ENCODE measurements at places on chromosomes 6 and 20.

GRCh38 chr6:104284872-104285271 lies 574.8 kb downstream of the HACE1 start:
- no peak for DNase-seq

DNA sequence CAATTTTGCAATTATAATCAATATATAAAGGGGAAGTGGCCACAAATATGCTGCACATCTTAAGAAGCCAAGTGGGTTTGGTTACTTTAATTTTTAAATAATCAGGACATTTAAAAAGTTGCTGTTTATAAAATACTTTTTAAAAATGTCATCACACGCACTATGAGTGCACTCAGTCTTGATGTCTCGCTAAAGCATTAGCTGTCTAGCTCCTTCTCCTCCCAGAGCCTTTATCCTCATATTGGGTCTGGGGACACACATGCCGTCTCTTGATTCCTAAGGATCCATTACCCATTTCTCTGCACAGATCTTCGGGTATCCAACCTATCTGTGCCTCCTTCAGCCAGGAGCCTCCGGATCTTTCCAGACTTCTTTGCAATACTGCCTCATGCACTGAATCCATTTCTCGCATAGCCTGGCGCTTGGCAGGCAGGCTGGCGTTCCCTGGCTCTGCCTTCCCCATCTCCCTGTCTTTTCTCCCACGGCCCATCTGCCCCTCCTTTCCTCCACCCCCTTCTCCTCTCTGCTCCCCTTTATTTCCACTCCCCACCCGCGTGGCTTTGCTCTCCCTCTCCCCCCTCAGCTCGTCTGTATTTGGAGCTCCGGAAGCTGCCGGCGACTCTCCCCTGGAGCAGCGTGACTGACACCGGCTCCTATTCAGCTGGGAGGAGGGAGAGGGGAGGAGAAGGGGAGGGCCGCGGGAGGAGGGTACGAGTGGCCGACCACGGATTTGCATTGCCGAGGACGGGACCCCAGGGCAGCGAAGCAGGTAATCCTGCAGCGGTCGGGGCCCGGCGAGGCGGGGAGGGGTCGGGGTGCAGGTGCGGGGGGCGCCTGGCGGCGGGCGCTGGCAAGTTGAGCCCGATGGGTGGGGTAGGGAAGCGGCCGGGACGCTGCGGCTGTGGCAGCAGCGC lies at the start of gene CAP2:
TSS of gene CAP2 (plus strand) at position 618 of the 914 bp plus-strand sequence. CDS start 27,961 bp downstream, outside the sequence.
- peak; percentile 65 for DNase-seq

DNA sequence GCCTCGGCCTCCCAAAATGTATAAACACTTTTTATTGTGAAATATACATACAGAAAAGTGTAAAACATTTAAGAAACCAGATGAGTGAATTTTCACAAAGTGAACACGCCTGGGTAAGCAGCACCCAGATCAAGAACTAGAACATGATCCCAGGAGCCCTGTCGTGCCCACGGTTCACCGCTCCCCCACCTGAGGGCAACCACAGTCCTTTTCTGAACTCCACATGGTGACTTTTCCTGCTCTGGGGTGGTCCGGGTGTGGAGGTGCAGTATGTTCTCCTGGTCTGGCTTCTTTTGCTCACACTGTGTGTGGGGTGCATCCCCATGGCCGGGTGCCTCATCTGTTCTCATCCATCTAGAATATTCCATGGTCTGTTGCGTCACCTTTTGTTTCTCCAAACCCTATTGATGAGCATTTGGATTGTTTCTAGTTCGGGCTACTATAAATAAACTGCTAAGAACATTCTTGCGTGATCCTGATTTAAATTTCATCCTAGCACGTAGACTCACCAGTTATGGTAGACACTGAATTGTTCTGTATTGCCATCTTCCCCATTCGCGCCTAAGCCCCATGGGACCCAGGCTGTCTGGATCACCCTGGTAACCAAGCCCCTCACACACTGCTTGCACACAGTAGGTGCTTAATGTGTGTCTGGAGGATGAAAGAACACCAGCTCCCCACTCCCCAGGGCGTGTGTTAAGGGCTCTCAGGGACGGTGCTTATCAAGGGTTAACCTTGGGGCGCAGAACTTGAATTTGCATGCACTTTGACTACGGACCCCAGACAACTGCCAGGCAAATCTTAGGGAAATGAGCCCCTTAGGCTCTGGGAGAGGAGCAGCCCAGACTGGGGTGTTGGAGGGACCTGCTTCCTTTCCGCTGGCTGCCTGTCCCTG lies 56.2 kb downstream of the CTCFL start:
- DNase-seq, result no peak

DNA sequence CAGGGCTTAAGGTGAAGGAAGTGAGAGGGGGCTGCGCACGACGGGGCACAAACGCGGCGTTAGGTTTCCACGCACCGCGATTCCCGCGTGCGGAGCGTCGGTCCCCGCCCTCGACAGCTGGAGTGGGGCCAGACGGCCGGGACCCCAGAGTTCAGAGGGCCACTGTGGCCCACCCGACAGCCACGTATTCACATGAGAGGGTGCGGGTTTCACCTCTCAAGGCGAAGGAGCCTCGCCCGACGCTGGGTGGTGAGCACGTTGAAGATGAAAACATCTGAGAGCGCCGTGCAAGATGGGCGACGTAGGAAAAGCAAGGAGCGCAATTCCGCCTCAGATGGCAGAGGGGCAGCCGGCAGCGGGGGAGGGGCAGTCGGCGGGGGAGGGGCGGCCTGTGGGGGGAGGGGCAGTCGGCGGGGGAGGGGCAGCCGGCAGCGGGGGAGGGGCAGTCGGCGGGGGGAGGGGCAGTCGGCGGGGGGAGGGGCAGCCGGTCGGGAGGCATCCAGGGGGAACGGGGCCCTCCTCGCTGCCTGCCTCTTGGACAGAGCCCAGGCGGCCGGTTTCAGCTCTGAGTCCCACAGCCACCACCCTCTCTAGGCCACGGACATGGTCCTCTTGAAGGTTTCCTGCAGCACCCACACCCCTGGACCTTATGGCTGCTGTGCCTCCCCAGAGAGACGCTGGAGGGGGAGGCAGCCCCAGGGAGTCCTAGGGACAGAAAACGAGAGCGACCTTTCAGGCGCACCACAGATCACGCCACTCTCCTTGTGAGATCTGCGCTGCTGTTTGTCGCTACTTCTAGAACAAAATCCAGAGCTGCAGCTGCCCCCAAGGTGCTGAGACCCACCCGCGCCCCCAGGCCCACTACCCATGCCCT lies 113.7 kb downstream of the DLL1 start:
- no peak for DNase-seq

- DNase-seq, result no peak
Observed at GRCh38 chr20:4493386-4493785, 228.3 kb upstream of the PRND start.

DNA sequence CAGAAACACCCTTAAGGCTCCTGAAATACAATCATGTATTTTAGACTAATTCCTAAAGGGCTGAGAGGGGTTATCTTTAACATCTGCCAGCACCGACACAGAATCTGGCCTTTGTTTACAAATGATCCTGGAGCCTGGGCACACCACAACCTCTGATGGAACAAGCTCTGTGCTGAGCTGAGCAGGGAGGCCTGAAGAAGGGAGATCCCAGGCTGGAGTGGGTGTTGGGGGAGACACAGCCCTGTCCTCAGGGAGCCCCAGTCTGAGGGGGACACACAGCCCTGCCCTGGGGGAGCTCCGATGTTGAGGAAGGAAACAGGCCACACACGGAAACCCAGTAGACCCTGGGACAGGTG lies 130.5 kb downstream of the VEGFA start:
- no peak for DNase-seq

- no peak for DNase-seq
Observed at GRCh38 chr6:151327101-151327500, 64.3 kb downstream of the ZBTB2 start.

- no peak for DNase-seq
Observed at GRCh38 chr6:29886701-29887100, 55.6 kb upstream of the HLA-A start.

GRCh38 chr20:36181934-36182603 lies 27.5 kb downstream of the EPB41L1 start:
- DNase-seq, result no peak

DNA sequence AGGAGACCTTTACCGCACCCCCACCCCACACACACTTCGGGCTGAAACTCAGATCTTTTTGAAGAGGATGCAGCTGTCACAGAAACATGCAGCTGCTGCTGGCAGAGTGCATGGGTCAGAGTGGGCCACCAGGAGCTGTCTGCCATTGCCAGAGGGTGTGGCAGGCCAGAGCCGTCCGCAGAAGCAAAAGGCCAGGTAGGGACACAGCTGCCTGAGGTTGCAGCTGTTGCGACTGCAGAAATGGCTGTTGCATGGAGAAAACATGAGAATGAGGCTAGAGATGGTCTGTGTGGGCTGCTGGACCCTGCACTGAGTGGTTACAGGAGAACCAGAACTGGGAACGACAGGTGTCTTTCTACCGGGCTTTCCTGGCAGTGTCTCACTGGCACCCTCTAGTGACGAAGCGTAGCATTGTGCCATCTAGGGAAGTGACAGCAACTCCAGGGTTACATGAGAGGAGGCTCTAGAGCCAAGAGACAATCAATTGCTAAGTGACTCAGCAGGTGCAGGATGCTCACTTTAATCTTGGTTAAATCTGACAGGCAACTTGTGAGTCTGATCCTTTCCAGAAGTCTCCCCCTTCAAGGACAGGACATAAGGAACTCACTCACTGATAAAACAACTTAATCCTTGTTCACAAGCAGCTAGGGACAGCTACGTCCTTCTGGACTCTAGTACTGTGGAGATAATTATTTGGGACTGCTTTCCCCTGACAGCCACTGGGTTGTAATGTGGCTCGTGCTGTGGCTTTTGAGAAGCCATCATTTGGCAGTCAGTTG lies 29.1 kb upstream of the SERPINB9 start:
- peak; percentile 56 for DNase-seq

DNA sequence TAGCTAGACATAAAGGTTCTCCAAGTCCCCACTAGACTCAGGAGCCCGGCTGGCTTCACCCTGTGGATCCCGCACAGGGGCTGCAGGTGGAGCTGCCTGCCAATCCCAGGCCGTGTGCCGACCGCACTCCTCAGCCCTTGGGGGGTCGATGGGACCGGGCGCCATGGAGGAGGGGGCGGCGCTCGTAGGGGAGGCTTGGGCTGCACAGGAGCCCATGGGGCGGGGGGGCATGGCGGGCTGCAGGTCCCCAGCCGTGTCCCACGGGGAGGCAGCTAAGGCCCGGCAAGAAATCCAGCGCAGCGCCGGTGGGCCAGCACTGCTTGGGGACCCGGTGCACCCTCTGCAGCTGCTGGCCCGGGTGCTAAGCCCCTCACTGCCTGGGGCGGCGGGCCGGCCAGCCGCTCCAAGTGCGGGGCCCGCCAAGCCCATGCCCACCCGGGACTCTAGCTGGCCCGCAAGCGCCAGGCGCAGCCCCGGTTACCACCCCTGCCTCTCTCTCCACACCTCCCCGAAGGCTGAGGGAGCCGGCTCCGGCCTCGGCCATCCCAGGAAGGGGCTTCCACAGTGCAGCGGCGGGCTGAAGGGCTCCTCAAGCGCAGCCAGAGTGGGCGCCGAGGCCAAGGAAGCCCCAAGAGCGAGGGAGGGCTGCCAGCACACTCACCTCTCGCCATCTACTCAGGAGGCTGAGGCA lies 26.5 kb upstream of the ID1 start:
- DNase-seq, result no peak

DNA sequence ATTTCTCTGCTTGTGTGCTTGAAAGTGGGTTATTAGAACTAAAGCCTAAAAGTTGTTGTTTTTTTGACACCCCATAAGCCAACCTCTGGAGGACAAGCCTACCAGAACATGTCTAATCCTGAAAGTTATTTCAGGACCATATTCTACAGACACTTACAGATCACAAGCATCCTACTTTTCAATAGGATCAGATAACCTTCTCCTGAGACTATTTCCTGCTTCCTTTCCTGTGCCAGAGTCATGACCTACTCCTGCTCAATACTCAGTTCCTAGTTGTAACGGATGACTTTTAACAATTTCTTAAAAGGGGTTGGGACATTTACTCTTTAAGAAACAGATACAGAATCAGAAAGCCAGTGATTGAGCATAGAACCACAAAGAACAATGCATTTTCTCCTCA lies 5.3 kb upstream of the FILIP1 start:
- DNase-seq, result no peak
